ENCODE measurements at places on chromosomes 11 and 22. TPM values are rescaled to one million over a fixed set of nuclear protein-coding genes. Genes with fewer than 3 reads are reported as not detected.

DNA sequence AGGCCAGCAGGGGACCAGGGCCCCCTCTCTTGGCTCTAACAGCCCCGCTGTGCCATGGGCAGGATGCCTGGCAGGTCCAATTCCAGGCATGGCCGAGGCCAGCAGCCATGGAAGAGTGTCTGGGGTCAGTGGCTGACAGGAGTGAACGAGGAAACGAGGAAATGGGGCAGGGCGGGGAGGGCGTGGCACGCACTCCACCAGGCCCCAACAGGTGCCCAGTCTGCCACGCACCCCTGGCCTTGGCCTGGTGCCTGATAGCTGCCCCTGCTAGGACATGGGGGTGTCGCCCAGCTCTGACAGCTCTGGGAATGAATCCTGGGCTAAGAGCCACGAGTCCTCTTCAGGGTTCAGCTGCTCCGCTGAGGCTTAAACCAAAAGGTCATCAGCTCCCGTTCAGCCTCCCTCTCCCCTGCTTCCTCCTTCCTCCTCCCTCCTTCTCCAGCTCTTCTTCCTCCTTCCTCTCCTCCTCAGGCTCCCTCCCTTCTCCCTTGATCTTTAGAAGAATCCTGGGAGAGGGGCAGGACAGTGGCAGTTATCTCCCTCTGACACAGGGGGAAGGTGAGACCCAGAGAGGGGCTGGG lies 11.5 kb upstream of the TBC1D22A start:
- peak; percentile 63 for DNase-seq

DNA sequence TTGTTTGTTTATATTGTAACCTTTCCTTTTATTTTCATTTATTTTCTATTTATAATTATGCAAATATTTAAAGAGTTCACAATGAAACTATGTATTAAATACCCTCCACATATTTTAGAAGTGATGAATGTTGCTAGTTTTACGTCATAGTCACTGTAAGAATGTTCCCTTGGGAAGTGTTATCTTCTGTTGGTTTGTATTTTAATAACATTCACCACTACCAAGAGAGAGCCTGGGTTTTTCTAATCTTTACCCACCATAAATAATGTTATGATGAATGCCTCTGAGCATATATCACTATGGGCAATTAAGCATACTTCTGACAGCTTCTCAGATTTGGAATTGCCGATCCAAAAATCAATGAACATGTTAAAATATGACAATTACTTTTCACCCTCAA lies 80.7 kb downstream of the GGT1 start:
- no peak for DNase-seq

- DNase-seq, result no peak
These were observed 35.9 kb downstream of the MUC6 start for GRCh38 chr11:1000357-1001278.

DNA sequence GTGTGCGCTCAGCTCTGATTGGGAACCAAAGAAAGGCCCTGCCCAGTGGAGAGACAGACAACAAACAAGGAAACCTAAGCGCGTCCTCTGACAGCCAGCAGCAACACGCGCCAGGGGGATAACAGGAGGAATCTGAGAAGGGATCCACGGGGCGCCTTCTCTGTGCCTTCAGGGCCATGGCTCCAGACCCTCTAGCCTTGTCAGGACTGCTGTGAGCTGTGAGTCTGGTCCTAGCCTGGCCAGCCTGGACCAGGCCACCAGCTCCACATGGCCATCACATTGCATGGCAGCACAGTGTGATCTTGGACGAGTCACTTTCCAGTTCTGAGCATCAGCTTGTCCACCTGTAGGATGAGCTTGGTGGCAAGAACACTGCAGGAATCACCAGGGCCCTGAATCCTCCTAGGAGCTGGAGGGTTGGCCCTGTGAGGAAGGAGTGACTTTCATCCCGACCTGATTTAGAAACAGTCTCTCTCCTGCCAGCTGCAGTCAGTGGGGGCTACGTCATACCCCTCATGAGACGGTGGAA lies 11.8 kb upstream of the MGAT3 start:
- DNase-seq, result no peak

DNA sequence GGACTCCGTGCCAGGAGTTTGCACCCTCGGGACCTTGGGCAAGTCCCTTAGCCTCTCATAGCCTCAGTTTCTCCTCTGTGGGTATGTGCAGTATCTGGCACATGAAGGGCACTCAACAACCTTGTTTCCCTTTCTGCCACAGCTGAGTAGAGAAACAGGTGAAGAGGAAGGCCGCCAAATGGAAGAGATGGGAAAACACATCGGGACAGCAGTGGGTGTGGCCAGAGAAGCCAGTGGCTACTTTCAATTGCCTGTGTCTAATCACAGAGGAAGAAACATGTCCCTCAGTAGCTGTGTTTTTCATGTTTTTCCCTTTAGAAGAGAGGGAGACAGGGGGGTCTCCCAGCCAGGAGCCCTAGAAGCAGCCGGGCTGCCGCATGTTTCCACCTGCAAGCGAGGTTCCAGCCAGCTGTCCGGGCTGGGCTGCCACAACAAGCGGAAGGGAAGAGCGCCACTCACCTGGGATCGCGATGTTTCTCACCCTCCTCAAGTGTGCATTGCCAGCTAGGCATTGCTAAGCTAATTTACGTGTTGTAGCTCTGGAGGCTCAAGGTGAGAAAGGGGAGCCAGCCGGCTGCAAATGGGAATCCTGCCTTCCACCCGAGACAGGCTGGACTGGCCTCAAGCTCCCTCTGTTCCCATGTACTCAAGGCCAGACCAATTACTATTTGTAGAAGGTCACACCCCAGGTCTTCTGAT lies 16.7 kb downstream of the ASPHD2 start:
- DNase-seq, result no peak

Gene MOGAT2
- total RNA-seq, result 0.26 TPM

All from left cardiac atrium (tissue), 4 donors.